ENCODE measurements at places on chromosomes 2 and 18. TPM values are rescaled to one million over a fixed set of nuclear protein-coding genes. Genes with fewer than 3 reads are reported as not detected.

ITPRIPL1 gene
- 0.86 TPM for total RNA-seq

TMEM247 gene
- total RNA-seq: not detected

DNA sequence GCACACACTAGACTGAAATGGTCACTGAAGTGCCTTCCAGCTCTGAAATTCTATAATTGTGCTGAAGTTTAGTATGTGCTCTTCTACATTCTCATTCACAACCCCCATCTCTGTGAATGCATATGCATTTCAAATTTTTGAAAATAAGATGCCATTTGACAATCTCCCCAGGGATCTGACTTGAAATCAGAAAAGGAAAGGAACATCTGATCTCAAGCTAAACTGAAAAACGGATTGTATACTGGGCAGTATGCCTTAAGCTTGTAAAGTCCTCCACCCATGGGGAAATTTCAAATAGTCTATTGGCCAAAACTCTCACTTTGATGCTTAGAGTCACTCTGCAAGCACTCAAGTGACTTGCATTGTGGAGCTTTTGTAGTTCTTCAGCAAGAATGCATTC is 22.9 kb downstream of the FAP start:
- H3K36me3 ChIP-seq: peaks cover 38% of the 10 kb centered on the region
- H3K4me1 ChIP-seq: peaks cover 25% of the 10 kb centered on the region
- no peak for DNase-seq
- no peak overlapping the region for H3K27ac ChIP-seq
- H3K27me3 ChIP-seq: no peaks in the 10 kb centered on the region

GRCh38 chr18:23826850-23827620 is 137.8 kb downstream of the LAMA3 start:
- peaks cover 3% of the 10 kb centered on the region for H3K4me1 ChIP-seq
- H3K27ac ChIP-seq: no peak overlapping the region
- H3K4me3 ChIP-seq: no peak overlapping the region
- H3K27me3 ChIP-seq: no peaks in the 10 kb centered on the region
- no peaks in the 10 kb centered on the region for H3K36me3 ChIP-seq

DNA sequence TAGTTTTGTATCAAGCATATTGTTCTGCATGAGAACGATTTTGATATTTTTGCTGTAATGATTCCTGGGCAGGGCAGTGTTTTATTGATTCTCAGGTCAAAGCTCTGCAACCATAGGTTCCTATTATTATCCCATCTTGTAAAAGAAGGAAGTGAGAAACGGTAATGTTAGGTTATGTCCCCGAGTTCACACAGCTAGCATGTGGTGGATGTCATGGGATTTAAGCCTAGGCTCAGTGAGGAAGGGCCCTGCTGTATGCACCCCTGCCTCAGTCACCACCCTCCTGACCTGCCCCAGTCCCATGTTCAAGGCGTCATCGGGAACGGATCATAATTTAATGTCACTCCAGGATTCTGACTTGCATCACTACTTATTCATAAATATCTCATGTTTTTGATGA is 10.7 kb downstream of the ACP1 start:
- H3K27ac ChIP-seq: no peak overlapping the region
- H3K4me1 ChIP-seq: peaks cover 2% of the 10 kb centered on the region
- no peaks in the 10 kb centered on the region for H3K27me3 ChIP-seq
- DNase-seq: no peak

DNA sequence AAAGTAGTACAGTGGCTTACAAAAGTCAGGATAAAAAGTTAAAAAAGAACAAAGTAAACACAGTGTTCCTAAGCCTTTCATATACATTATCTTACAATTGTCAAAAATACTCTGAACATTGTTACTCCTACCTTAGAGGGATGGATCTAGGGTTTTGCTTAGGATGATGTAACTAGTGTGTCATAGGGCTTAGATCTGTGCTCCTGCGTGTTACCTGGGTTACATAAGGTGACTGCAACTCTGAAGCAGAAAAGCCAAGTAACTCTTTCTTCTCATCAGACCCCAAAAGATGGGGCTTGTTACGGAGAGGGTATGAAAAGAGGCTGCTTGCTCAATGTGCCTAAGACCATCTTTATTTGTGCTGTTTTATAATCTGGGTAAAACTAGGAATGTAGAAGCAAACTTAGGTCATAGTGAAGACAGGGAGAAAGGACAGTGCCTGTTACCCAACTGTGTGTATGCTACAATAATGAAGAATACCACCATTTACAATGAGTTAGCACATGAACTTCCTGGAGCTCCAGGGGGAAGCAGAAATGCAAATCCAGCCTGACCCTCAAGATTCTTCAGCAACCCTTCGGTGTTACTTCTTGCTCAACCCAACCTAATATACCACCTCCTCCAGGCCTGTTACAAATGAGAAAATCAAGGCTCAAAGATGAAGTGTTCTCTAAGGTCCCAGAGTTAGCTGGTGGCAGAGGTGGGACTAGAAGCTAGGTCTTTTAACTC is 42.0 kb upstream of the STK17B start:
- no peaks in the 10 kb centered on the region for H3K27me3 ChIP-seq
- H3K27ac ChIP-seq: no peak overlapping the region
- H3K4me1 ChIP-seq: peaks cover 20% of the 10 kb centered on the region
- DNase-seq: no peak
- H3K4me3 ChIP-seq: no peak overlapping the region

DNA sequence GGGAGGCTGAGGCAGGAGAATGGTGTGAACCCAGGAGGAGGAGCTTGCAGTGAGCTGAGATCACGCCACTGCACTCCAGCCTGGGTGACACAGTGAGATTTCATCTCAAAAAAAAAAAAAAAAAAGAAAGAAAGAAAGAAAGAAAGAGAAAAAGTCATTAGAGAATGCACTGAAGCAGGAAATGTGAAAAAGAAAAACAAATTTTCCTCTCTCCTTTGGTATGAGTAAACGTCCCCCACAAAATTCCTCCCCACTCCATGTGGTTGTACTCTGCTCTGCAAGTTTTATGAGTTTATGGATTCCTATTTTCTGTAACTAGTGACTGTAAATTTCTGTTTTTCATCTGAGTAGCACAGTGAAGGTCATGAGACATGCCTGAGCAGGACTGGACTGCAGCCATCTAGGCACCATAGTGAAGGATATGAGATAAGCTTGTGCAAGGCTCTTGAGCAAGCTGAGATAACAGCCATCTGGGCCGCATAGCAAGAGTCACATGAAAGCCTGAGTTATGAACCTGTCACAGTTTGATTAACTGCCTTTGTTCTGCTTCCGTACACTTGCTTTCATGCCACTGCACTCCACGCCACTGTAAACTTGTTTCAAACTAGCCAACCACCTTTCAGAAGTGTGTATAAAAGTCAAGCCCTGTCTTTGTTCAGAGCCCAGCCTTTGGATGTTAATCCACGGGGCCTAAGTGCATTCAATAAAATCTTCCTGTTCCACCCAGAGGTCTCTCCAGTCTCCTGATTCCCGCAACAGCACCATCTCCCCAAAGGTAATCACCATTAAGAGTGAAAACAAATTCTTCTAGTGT is 50.2 kb downstream of the SKA1 start:
- H3K4me1 ChIP-seq: no peaks in the 10 kb centered on the region
- H3K36me3 ChIP-seq: no peaks in the 10 kb centered on the region
- H3K4me3 ChIP-seq: no peak overlapping the region
- H3K27ac ChIP-seq: no peak overlapping the region
- no peak for DNase-seq

DNA sequence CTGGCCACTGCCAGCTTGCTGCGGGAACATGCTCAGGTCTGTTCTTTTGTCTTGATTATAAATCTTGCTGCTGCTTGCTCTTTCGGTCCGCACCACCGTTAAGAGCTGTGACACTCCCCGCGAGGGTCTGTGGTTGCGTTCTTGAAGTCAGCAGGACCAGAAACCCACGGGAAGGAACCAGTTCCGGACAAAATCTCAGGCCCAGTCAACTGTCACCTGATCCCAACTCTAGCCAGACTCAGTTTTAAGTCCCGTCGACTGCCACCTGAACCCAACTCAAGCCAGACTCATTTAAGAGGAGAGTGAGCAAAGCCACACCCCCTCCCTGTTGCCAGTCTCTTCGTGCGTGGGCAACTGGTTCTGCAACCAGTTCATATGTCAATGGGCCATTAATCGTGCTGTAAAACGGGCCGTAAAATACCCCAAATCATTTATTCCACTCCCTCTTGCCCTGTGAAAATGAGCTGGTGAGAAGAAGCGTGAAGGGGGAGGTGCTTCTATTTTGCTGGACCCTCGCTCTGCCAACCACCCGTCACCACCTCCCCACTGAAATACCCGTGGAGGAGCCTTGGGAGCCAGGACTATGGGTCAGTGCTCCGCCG is 224.3 kb downstream of the NDUFA10 start:
- H3K27ac ChIP-seq: no peak overlapping the region
- H3K4me1 ChIP-seq: no peaks in the 10 kb centered on the region
- H3K4me3 ChIP-seq: no peak overlapping the region

DNA sequence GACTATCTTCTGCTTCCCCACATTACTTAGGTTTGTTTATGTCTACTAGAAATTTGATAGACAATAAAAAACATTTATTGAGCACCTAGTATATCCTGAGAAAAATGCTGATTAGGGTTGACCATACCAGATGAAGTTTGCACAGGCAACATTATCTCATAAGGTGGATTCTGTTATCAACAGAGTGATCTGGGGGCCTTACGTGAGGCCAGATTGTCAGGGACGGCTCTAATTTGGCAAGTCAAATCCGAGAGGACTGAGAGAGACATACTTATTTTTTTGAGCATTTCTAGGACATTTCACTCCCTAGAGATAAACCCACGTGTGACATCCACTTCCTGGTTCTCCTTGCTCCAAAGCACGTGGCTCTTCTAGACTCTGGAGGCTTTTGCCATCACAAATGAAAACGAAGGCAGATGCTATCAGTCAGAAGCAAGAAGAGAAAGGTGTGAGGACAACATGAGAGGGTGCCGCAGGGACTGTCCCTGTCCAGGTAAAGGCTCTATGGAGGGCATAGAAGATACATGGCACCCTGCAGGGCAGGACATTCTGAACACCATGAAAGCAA is 168.0 kb upstream of the REV1 start:
- H3K27me3 ChIP-seq: no peaks in the 10 kb centered on the region
- H3K36me3 ChIP-seq: peaks cover 38% of the 10 kb centered on the region
- no peak for DNase-seq

DNA sequence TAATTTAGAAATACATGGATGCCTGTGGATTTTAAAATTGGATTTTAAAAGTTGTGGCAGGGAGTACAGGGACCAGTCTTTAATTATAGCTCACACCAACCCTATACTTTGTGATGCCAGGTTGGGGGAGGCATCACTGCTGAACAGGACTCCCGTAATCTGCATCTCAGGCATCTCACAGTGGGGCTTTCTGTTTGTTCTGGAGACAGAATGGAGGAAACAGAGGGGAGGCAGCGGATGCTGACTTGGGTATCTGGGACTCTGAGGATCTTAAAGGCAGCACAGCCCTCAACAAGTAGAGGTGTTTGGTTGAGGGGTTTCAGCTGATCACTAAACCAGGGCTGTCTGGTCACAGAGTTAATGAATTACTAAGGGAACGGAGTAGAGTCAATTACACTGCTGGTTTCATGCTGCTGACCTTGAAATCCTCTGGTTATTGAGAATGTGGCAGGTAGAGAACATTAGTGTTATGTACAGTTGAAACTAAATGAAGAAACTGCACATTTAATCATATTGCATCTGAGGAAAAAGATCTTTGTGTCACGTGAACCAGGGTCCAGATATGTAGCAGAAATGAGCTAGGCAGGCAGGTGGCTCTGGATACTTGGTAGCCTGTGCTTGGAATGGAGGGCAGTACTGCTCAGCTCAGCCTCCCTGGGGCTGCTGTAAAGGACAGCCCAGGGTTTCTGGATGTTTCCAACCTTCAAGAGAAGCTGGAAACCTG is 40.3 kb downstream of the FHOD3 start:
- H3K4me3 ChIP-seq: no peak overlapping the region
- no peak for DNase-seq
- H3K27me3 ChIP-seq: peaks cover 12% of the 10 kb centered on the region
- no peaks in the 10 kb centered on the region for H3K4me1 ChIP-seq
- H3K27ac ChIP-seq: no peak overlapping the region

DNA sequence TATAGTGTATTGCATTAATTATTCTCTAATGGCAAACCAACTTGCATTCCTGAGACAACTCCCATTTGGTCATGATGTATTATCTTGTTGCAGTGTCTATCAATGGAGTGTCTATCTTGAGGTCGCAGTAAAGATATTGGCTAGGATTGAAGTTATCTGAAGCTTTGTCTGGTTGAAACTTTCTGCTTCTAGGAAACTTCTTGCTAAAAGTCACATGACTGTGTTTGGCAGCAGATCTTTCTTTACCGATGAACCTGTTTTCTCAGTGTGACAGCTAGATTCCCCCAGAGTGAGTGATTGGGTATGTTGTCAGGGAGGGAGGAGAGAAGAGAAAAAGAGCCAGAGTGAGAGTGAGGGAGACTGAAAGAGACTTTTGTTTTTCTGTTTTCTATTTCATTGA is 119.6 kb downstream of the QPCT start:
- DNase-seq: no peak
- no peaks in the 10 kb centered on the region for H3K27me3 ChIP-seq
- no peak overlapping the region for H3K27ac ChIP-seq
- H3K4me3 ChIP-seq: no peak overlapping the region
- H3K4me1 ChIP-seq: peaks cover 24% of the 10 kb centered on the region
- peaks cover 2% of the 10 kb centered on the region for H3K36me3 ChIP-seq

DNA sequence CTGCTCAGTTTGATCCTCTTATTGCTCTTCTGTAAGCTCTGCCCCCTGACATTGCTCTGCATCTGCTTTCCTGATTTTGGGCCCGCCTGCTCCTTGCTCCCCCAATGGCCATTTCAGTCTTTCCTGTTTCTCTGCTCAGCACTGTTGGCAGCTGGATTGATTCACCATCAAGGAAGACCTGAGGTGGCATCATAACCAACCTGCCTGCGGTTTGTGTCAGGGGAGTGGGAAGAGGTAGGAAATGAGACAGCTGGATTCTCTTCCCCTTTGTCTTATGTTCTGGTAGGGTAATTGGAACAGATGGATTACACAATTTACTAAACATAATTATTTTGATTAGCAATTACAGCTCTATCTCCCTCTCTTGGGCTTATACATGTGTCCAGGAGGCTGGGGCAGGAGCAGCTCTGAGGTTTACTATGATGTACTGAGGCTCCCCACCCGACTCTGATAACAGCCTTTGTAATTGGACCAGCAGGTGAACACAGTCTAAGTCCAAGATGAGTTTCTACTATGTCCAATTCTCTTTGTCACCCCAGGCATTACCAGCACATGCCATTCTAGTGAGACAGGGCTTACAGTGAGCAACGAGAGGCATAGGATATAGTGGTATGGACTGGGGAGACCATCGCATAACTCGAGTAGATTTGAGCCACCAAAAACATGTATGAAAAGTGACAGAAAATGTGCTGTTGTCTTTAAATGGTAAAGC is 151.8 kb upstream of the MMADHC start:
- no peak for DNase-seq
- H3K4me3 ChIP-seq: no peak overlapping the region
- H3K27ac ChIP-seq: peak overlapping the region; percentile 56
- H3K36me3 ChIP-seq: peaks cover 6% of the 10 kb centered on the region

DNA sequence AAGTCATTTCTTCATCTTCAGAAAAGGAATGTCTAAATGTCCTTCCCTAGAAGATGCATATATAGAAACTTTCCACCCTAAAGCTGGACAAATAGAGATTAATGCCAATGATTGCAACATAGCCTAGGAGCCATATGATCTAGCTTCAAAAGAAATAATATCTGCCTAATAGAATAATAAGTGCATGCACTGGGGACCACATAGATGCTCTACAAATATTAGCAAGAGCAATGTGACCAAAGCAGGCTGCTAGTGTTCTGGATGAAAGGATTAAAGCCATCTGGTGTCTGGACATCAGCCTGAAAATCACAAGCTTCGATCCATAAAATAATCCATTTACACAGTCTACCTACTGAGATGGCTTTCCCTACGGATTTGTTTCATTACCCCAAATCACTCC is 280.1 kb upstream of the KLHL14 start:
- H3K27me3 ChIP-seq: no peaks in the 10 kb centered on the region
- no peak overlapping the region for H3K27ac ChIP-seq
- no peaks in the 10 kb centered on the region for H3K36me3 ChIP-seq
- DNase-seq: no peak
- no peaks in the 10 kb centered on the region for H3K4me1 ChIP-seq

Data from osteocyte (in vitro differentiated cells).